ENCODE measurements at places on chromosomes 11 and 22.

DNA sequence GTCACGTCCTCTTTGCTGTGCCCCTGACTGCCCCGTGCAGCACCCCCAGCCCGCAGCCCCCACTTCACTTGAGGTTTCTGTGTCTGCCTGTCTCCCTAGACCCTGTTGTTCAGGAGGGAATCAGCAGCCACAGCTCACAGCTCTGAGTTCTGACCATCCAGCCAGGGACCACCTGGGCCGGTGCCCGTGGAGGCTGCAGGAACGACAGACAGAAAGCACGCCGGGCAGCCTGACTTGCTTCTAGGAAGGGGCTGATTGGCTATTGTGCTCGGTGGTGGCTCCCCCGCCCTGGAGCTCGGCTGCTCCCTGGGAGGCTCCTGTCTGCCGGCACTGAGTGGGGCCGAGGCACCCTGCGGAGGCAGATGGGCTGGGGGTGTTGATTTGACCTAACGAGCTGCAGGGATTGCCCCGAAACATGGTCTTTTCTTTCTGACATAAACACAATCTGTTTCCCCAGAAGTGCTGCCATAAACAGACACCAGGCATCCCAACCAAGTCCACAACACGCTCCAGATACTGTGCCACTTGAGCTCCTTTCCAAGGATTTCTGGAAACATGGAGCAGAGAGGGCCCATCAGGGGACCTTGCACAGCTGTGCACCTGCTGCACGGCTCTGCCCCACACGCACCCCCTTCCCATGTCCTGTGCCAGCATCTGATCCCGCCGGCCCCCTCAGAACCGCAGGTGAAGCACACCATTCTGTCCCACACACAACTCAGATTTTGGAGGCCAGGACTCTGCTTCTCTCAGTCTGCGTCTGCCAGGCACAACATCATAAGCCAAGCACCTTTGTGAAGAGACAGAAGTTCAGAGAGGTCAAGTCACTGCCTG, 855.9 kb downstream of the TBC1D22A start:
- DNase-seq, result no peak

- peak; percentile 84 for DNase-seq
Measured at GRCh38 chr11:12205330-12205729, 94.9 kb downstream of the MICAL2 start.

DNA sequence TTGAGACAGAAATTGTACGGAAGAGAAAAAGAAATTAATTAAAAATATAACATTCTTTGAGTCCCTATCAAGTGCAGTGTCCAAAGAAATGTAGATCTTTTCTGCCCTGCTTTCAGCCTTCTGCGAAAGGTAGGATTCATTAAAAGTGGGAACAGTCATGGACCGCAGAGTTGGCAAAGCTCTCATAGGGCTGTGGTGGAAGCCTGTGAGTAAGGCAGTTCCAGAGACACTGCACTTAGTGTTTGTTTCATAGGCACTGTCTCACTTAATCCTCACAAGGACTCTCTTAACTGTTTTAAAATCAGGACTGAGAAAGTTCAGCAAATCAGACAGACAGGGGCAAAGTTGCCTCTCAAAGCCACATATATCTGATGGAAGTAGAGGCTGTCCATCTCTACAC, 5.5 kb downstream of the MRGPRX2 start:
- DNase-seq, result no peak

GRCh38 chr22:47421846-47422245, 659.4 kb downstream of the TBC1D22A start:
- no peak for DNase-seq

DNA sequence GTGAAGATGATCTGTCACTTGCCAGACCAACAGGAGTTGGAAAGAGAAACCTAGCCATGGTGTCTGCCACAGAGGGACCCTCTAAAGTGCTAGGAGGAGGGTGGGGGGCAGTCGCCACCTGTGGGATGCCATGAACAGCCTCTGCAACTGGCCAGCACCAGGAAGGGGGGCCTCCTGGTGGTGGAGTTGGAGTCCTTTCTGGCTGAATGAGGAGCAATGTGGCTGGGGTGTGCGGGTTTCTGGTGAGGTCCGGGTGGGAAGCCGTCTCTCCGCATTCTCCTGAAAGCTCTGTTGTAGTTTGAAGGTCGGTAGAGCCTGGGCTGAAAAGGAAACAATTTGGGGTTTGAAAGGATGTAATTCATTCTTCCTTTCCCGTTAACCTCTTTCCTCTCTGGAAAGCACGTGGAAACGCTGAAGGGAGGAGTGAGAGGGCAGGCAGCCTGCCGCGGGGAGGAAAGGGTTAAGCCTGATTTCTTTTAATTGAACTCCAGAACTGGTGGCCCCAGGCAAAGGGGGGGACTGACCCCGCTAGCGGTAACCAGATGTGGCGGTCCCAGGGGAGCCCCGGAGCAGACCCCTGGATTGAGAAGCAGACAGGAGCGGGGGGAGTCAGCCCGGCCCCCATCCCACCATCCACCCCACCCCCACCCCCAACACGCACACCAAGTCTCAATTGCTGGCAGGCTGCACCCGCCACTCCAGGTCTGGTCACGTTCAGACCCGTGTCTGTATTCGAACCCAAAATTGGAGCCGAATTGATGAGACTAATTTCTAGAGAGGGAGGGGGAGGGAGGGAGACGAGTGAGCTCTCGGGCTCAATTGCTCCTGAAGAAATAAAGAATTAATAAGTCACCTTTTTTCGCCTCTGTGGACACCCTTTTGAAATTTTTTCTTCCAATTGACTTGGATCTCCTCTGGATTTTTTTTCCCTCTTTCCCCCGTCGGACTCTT, 1.8 kb upstream of the FLI1 start:
- no peak for DNase-seq

DNA sequence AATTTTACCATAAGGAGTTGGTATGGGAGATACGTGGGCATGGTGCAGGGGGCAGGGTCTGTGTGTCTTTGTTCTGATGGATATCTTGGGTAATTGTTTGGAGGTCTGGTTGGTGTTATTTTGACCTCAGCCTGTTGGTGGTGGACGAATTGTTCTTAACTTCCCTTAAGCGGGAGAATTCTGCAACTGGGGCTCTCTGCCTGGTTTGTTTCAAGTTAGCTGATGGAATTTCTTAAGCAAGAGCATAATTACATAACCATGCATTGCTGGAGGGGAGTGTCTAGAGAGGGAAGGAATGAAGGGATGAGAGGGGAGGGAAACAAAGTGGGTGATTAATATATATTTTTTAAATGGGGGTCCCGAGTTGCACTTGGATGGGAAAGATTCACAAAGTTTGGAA, 908.5 kb upstream of the RAG2 start:
- DNase-seq, result peak; percentile 21

- no peak for DNase-seq
Measured at GRCh38 chr11:59273373-59273841, 60.7 kb upstream of the MPEG1 start.

DNA sequence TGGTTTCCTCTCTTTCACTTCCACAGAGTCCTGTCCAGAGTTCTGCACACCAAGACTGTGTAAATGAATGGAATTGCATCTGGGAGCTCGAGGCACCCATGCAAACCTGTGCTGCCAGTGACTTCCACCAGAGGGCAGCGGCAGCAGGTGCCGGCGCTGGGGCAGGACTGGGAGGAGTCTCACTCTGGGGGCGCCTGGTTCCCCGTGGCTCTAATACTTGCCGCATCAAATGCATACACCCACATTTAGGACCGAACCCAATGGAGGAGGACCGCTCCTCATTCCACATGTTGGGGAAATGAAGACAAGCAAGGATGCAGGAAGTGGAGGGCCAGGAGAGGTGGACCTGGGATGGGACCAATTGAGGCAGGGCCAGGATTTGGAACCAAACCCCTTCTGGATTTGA, 1.1 kb upstream of the CD6 start:
- DNase-seq, result peak; percentile 62

DNA sequence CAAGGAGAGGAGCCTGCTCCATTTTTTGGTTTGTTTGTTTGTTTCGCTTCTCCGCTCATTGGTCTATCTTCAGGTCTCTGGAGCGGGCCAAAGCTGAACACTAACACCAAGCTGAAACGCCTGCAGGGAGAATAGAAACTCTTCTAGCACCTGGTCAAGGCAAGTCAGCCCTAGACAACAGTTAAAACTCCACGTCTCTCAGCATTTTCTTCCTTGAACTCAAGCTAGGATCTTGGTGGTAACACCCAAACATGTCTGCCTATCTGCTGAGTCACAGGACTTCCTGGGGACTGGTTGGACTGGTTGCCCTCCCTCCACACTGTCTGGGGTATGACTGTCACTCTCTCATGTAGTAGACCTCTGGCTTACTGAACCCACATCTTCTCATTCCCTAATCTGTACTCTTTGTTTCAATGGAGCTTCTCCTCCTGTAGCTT, 23.9 kb upstream of the RBFOX2 start:
- DNase-seq, result peak; percentile 48

- DNase-seq, result no peak
Measured at GRCh38 chr11:133656082-133656635, 123.9 kb upstream of the OPCML start.

DNA sequence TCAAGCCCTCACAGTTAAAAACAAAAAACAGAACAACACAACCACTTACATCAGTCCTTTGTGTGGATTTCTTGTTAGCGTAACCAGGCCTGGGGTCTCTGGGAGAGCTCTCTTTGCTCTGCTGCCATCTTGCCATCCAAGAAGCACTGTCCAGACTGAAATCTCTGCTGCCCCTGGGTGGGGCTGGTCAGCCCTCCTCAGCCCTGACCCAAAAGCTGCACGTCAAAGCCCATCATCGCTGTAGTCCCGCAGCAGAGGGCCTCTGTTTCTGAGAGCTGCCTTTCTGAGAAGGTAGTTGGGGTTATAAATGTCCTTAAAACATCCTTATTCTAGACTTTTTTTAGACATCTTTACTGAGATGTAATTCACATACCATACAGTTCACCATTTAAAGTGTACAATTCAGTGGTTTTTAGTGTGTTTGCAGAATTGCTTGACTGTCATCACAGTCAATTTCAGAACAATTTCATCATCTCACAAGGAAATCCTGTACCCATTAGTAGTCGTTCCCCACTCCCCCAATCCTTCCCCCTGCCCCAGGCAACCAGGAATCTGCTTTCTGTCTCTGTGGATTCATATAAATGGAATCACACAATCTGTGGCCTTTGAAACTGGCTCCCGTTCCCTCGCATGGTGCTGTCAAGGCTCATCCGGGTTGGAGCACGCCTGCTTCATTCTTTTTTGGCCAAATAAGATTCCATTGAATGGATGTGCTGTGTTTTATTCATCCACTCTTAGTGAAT, 94.9 kb downstream of the TBC1D22A start:
- no peak for DNase-seq

DNA sequence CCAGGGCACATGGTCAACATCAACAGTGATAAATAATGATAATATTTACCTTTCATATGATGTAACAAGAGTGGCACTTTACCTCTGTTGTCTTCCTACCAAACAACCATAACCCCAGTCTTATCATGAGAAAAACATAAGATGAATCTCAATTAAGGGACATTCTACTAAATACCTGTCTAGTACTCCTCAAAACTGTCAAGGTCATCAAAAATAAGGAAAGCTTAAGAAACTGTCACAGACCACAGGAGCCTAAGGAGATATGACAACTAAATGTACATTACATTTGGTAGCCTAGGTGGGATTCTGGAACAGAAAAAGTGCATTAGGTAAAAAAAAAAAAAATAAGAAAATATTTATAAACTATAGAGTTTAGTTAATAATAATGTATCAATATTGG, 118.1 kb downstream of the CCDC34 start:
- no peak for DNase-seq

- DNase-seq, result peak; percentile 39
Measured at GRCh38 chr11:9990221-9990973, 303.6 kb downstream of the SBF2 start.

DNA sequence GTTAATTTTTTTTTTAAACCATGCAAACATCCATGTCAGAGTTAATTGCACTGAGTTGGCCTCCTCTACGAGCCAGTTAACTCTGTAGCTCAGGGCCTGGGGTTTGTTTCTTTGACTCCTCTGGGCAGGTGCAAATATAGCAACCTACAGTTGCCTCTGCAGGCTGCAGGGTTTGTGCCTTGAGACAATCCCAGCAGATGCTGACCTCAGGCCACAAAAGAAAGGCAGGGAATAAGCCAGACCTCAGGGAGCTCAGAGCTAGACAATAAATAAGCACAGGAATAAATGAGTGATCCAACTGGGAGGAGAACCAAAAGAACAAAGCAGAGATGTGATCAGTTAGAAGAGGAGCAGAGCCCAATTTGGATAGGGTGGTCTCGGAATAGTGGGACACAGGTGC, 390.8 kb downstream of the SHANK2 start:
- DNase-seq, result no peak

DNA sequence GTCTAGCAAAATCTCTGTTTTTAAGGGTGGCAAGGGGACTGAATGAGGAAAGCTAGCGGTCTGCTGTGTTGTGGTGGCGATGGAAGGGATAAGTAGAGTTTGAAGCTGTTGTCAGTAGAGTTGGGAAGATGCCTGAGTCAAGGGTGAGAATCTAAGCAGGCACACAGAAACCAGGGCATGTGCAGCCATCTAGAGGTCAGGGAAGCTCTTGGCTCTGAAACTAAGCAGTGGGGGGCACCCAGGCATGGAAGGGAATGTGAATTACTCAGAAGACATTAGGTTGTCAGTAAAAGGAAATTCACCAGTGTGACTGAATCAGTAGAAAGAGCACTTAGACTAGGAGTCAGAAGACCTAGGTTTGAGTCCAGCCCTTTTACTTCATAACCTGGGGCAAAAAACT, 15.4 kb downstream of the BMAL1 start:
- no peak for DNase-seq
